ENCODE measurements at places on chromosomes 2 and 18.

DNA sequence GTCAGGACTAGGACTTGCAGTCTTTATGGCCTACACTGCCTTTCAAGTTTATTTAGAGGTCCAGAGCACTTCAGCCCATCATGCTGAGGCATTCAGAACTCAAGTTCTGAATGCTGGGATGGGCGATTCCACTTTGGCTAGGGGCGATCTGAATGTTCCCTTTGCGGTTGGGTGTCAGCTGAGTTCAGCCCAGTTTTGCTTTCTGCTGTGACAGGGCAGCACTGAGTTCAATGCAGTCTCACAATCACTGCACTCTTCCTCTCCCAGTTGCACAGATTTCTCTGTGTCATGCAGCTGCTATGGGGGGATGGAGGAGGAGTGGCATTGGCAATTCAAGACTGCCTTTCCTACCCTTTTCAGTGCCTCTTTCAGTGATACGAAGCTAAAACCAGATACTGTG is 1232.0 kb upstream of the FAM98A start:
- no peak for DNase-seq

GRCh38 chr2:172964511-172965139 is 111.0 kb upstream of the MAP3K20 start:
- DNase-seq: no peak

DNA sequence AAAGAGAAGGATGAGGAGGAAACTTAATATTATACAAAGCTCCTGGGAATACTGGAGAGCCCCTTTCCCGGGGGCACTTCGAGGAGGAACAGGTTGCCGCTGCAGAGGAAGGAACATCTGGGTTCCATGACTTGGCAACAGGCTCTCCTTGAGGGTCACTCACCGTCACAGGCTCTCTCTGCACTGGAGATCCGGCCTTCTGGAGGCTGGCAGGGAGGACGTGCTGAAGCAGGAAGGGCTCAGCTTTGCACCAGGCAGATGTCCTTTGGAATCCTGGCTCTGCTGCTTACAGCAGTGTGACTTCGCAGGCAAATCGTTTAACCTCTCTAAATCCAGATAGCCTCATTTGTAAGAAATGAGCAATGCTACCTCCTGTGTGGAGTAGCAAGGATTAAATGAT is 2.9 kb upstream of the DPYSL5 start:
- no peak for DNase-seq

- DNase-seq: peak; percentile 30
Measured at GRCh38 chr2:144515696-144516410, 4.1 kb downstream of the ZEB2 start.

- DNase-seq: no peak
Measured at GRCh38 chr2:200845669-200846325, 18.7 kb downstream of the CLK1 start.

DNA sequence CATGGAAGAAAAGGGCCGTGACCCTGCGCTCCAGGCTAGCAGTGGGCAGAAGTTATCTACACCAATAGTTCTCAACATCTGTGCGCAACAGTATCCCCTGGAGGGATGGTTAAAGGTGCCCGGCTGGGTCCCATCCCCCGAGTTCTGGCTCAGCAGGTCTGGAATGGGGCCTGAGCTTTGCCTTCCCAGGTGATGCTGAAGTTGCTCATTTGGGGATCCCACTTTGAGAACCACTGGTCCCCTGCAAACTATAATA is 31.1 kb downstream of the DNMT3A start:
- no peak for DNase-seq

- no peak for DNase-seq
Measured at GRCh38 chr2:207240649-207241048, 74.9 kb upstream of the KLF7 start.

- DNase-seq: no peak
Measured at GRCh38 chr2:120820263-120820952, 84.7 kb downstream of the GLI2 start.

DNA sequence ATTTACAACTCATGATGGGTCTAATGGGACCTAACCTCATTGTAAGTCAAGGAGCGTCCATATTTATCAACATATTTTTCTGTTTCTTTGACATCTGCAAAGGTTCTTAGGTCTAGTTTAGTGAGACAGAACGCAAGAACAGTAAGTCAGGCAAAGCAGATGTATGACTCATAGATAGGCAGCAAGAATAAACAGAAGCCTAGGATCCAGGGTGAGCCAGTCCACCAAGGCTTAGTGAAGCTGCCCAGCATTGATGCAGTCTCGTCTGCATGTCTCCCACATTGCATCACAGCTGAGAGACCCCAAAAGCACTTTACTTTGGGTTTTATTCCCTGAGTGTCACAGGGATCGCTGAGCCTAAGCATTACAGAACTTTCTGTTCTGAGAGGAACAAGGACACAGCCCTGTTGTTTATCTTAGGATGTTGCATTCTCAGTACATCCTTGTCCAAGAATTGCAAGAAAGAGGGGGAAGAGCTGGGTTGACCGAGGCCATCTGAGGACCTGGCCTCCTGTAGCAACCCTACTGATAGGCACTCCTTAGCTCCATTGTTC is 29.6 kb upstream of the TMEM177 start:
- DNase-seq: no peak

GRCh38 chr2:54402350-54402749 is 53.8 kb upstream of the SPTBN1 start:
- DNase-seq: no peak

DNA sequence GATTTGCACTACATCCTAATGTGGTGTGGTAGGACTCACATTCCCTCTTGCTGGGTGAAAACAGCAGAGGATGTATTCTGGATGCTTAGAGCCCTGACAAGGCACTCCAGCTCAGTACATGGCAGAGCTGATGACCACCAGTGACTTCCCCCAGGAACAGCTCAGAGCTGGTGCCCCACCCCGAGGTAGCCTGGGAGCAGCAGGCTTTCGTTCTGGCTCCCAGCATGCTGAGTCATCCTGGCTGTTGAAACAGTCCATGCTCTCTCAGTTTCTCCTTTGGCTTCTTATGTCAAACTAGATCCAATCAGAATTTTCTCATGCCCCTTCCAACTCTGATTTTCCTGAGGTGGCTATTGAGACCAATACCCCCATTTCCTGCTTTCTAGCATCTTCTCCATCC is 438.2 kb downstream of the NBAS start:
- no peak for DNase-seq

- no peak for DNase-seq
Measured at GRCh38 chr2:121858369-121858768, 102.9 kb downstream of the TSN start.

Data from stimulated activated CD4-positive, alpha-beta T cell treated with anti-CD3 and anti-CD28 coated beads, Interleukin-4, amount 100 ng/mL, for 24 hours (primary cell).